COR-L47 (cell line): ENCODE measurements at places on chromosomes 6 and 20.

- DNase-seq: no peak
These were observed 120.9 kb upstream of the SLC2A12 start for GRCh38 chr6:134173366-134173725.

DNA sequence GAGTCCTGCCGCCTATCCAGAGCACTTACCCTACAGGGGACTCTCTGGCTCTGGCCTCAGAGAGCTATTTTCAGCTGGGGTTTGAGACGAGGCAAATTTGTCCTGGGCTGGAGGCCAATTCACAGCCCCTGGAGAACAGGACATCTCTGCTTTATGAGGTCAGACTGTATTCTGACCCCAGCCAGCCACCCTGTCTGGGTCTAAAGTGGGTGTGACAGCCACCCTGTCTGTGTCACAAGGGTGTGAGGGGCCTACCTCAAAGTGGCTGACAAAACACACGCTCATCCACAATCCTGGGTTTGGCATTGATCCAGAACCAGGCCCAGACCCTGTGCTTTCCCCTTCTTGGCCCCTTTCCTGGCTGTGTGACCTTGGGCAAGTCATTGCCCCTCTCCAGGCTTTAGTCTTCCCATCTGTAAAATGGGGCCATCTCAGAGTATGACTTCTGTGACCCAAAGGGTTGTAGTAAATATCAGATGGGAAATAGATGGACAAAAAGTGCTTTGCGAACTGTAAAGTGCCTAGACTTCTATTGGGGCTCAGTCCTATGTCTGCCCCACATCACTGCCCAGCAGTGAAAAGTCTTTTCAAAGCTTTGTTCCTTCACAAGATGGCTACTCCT, 44.1 kb upstream of the TGM2 start:
- no peak for DNase-seq

- DNase-seq: no peak
These were observed 86.8 kb upstream of the MPC1 start for GRCh38 chr6:166469426-166469961.

DNA sequence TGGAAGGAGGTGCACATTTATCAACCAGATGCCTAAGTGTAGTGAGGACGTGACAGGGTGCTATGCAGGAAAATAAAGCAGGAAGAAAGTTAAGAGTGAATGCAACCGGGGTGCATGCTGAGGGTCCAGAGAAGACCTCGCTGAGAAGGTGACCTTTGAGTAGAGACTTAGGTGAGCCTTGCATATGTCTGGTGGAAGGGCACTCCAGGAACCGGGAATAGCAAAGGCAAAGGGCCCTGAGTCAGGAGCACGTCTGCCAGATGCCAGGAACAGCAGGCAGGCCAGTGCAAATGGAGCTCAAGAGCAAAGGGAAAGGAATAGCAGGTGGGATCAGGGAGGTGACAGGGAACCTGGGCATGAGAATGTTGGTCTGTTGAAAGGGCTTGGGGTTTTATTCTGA, 445.5 kb downstream of the PREX1 start:
- no peak for DNase-seq

- DNase-seq: no peak
These were observed 70.0 kb upstream of the FRMD1 start for GRCh38 chr6:168149015-168149414.

DNA sequence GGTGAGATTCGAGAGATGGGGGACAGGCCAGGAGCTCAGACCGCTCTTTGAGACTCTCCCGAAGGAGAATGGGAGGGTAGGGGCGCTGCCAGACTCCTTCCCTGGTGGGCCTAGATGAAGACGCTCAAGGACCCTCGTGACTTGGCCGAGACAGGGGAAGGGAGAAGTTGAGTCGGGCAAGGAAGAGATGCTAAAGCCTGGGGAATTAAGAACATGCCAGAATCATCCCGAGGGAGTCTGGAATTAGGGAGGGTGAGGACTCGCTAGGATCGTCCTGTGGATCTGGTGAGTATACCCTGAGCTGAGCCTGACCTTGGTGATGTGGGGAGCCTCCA, 529 bp downstream of the UBE2C start:
- no peak for DNase-seq

DNA sequence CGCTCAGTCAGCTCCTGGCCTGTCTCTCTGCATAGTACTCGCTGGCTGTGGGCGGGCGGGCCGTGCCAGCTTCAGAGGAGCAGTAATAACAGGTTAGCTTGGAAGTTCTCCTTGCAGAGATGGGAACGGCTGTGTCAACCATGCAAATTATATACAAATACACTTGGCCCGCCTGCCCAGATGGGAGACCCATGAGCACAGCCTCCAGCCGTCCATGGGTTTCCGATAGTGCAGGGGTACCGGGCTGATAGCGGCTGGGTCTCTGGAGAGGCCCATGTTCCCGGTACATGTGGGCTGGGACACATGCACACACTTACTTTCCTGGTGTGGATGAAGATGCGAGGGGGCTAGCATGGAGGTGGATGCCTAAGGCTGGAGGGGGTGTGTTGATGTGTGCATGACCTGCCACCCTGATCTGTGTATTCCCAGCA, 12.8 kb upstream of the ZNF831 start:
- no peak for DNase-seq

DNA sequence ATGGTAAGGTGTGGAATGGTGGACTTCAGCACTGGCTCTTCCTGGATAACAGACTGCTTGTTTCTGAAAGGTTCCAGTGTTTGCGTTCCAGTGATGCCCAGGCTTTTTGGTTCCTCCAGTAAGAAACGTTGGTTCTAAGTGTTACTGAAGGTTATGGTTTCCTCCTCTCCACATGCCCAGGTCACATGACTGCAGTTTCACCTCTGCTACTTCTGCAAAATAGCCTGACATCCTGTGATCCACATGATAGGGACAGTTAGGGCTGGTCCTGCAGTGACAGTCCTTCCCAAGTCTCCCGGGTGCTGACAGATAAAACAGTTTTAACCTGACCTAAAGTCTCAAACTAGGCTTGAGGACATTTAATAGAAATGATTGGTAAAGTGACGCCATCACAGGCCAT, 132.2 kb upstream of the CST7 start:
- no peak for DNase-seq

GRCh38 chr20:50649590-50649989, 41.8 kb downstream of the RIPOR3 start:
- DNase-seq: no peak

GRCh38 chr6:161257793-161258457, 15.9 kb downstream of the AGPAT4 start:
- DNase-seq: no peak

DNA sequence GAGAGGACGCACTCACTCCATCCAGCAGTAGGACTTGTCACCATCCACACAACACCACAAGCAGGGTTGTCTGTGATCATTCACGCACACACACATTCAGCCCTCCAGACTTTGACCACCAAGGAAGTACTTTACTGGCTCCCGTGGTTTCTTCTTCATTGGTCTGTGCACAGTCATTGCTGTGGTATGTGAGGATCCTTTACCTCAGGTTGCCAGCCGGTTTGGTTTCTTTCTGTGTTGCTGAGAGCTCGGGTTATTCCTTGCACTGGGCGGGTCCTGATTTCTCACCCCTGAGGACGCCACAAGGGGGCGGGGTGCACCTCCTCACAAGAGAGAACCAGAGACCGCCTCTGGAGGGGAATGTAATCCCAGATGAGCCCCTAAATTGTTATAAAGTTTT, 11.2 kb downstream of the SLC35A1 start:
- DNase-seq: no peak

- no peak for DNase-seq
These were observed 44.9 kb upstream of the TMEM170B start for GRCh38 chr6:11492464-11493290.

DNA sequence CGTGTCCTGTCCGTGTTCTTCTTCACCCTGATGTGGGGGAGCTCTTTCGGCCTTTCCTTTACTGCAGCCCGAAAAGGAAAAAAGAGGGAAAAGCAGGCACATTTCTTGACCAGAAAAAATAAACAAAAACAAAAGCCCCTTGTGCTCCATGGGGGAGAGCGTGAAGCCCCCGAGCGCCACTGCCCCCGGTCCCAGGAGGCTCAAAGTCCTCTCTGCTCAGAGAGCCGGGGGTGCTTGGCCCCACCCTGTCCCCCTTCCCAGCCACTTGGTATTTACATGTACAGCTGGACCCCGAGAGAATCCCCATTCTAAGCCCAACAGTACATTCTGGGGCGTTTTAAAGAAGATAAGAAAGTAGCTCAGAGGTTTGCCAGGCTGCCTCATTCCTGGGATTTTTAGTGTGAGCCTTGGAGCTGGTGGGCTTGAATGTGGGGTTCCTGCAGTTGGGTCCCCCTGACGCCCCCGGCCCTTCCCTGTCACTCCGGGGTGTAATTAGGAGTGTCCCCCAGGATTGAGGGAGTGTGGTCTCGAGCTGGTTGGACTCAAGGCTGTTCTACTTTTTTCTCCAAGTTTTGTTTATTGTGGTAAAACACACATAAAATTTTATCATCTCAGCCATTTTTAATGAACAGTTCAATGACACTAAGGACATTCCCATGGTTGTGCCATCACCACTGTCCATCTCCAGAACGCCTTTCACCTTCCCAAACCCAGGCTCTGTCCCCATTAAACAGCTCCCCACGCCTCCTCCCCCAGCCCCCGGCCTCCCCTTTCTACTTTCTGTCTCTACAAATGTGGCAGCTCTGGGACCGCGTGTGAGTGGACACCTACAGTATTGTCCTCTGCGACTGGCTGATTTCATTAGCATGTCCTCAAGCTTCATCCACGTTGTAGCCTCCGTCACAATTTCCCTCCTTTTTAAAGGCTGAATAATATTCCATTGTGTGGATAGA, 55.7 kb upstream of the BHLHE23 start:
- DNase-seq: no peak

GRCh38 chr6:1240766-1241318, 71.1 kb upstream of the FOXQ1 start:
- DNase-seq: no peak

GRCh38 chr6:127136786-127137185, 18.3 kb downstream of the RSPO3 start:
- DNase-seq: no peak

DNA sequence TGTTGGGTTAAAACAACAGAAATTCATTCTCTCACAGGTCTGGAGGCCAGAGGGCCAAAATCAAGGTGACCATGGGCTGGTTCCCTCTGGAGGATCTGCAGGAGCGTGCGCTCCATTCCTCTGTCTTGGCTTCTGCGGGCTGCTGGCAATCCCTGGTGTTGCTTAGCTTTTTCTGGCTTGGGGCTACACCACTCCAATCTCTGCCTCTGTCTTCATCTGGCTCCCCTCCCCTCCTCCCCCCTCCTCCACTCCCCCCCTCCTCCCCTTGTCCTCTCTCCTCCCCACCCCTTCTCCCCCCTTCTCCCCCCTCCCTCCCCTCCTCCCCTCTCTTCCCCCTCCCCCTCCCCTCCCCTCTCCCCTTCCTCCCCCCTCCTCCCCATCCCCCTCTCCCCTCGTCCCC, 321.3 kb upstream of the ARID1B start:
- DNase-seq: no peak

DNA sequence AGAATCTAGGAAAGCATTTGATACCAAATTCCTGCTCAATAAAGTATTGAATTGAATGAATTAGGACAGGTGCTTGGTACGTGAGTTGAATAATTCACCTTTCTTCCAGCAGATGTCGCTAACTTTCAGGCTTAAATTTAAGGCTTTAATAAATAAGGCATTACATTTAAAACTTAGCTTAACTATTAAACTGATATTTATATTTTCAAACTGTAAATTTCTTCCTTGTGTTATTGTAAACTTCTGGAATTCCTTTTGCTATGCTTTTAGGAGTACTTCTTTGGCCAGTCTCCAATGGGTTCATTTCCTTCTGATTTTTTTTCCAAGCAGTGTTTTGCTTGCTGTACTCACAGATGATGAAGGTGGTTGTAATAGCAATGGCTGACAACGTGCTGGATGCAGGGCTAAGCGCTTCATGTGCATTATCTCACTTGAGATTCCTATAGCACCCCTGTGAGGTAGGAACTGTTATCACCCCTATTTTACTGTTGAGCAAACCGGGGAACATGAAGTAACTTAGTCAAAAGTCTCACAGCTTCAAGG, 71.3 kb upstream of the SLC2A12 start:
- no peak for DNase-seq

- DNase-seq: no peak
These were observed 569.1 kb upstream of the ID4 start for GRCh38 chr6:19268117-19268516.

- no peak for DNase-seq
These were observed 229.7 kb upstream of the MARCKS start for GRCh38 chr6:113627480-113627879.

DNA sequence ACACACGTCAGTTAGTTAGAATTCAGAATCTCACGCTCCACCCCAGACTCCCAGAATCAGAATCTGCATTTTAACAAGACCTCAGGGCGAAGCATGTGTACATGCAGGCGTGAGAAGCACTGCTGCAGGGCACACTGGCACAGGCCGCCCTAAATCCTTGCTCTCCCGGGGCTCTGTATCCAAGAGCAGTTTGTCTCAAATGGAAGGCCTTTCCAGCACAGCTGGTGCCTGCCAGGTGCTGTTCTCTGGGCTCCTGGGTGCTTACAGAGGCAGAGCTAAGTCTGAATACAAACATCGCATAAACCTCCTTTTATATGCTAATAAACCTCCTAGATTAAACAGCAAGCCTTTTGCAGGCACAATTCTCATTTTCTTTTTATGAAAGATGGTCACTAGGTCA, 119.1 kb upstream of the CD93 start:
- no peak for DNase-seq

DNA sequence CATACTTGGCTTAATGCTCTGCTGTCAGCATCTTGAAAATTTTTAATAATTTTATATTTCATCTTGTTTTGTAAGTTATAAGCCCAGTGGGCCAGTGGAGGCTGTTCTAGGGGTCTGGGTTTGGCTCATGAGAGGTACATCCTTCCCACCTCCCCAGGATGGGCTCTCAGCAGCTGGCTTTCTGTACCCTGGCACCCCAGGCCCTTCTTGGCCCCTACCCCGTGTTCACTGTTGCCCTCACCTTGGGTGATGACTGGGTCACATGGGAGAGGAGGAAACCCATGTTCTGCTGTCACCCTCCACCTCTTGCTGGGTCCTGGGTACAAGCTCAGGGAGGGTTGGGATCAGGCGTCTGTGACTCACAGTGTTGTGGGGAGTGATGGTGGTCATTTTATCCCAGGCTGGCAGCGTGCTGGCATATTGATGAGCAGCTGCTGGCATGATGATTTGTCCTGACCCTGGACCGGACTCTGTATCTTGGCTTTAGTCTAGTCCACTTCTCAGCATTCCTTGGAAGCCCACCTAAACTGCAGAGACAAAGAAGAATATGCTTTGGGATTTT, 34.6 kb downstream of the SLC16A10 start:
- DNase-seq: no peak

GRCh38 chr20:22381812-22382416, 202.5 kb downstream of the FOXA2 start:
- no peak for DNase-seq

DNA sequence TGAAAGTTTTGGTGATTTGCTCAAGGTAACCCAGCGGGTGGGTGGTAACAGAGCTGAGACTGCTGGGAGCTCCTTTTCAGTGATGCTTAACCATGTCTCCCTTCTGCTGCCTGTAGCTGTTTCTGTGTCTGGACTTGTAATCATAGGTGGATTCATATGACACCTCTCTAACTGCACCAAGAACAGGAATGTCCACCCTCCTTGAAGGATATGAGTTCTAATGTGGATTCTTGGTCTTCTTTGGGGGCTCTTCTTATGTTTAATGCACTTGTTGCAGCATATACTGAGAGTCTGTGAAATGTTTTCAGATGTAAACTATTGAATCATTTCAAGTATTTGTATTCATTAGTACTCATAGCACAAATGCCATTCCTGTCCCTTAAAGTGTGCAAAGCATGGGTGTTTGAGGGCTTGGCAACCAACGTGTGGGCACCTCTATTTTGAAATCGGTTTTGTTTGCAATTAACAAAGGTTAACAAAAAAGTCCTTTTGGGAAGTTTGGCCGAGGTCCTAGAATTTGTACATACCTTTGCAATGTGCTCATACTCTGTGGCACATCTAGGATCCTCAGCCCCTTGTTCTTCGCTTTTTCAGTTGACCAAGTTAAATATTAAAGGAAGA, 138.0 kb downstream of the SOX4 start:
- no peak for DNase-seq
